HFFc6 (cell line): ENCODE measurements at places on chromosomes 2 and 18. TPM values are rescaled to one million over a fixed set of nuclear protein-coding genes. Genes with fewer than 3 reads are reported as not detected.
A peak's percentile ranks its signal among the peaks of the same experiment; 100 is the strongest.

The MTA3 gene
- 25.1 to 33.4 TPM (median 28.3 TPM) in 3 replicates for total RNA-seq

DNA sequence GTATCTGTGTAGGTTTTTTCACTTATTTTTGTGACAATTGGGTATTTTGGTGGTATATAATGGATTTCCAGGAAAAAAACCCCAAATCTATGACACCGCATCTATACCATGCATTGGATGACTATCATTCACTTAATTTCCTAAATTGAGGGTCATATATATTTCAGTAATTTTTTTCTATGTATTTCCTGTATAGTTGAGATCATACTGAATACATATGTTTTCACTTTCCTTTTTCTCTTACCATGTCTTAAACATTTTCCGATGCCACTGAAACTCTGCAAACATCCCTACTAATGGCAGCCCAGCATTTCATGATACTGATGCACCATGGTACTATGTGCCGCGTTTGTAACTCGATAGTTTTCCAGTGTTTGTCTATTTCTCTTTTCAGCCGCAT lies 40.4 kb downstream of the CDKL4 start:
- no peak overlapping the region for H3K4me3 ChIP-seq
- H3K36me3 ChIP-seq, result no peaks in the 10 kb centered on the region; the same call in 1 of the 2 replicates
- H3K27me3 ChIP-seq, result peaks cover 1% of the 10 kb centered on the region

The ELOA2 gene
- not detected in 3 replicates for total RNA-seq

DNA sequence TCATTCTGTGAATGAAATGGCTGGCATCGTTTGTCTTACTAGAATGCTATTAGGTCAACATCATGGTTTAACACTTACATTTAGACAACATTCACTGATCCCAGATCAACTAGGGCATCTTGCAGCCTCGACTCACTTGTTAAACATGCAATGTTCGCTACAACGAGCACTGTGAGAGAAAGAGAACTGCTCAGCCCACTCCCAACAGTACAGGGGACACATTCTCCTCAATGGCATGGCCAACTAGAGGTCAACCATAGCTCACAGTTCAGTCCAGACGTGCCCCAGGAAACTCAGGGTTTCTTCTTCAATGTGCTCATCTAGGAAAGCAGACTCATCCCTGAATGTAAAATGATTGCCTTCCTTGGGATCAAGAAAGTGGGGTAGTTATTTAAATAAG lies 5.9 kb downstream of the WIPF1 start:
- no peak overlapping the region for H3K4me3 ChIP-seq
- peaks cover 76% of the 10 kb centered on the region for H3K4me1 ChIP-seq
- H3K36me3 ChIP-seq, result no peaks in the 10 kb centered on the region
- DNase-seq, result no peak
- no peaks in the 10 kb centered on the region; the same call in 1 of the 2 replicates for H3K27me3 ChIP-seq
- H3K27ac ChIP-seq, result peak overlapping the region; percentile 37

- H3K27me3 ChIP-seq, result no peaks in the 10 kb centered on the region
- H3K4me1 ChIP-seq, result no peaks in the 10 kb centered on the region
- no peak overlapping the region for H3K27ac ChIP-seq
- H3K36me3 ChIP-seq, result no peaks in the 10 kb centered on the region
- no peak overlapping the region for H3K4me3 ChIP-seq
Measured at GRCh38 chr2:147214914-147215313, 629.9 kb upstream of the ACVR2A start.

- H3K36me3 ChIP-seq, result peaks cover 29% of the 10 kb centered on the region
- peak; percentile 67 for DNase-seq
- H3K4me3 ChIP-seq, result peak overlapping the region; percentile 24; the same call in 1 of the 2 replicates
- peak overlapping the region; percentile 99 for H3K27ac ChIP-seq
- H3K4me1 ChIP-seq, result peaks cover 90% of the 10 kb centered on the region
- peaks cover 6% of the 10 kb centered on the region for H3K27me3 ChIP-seq
Measured at GRCh38 chr2:47069628-47070154, 85.4 kb downstream of the STPG4 start.

DNA sequence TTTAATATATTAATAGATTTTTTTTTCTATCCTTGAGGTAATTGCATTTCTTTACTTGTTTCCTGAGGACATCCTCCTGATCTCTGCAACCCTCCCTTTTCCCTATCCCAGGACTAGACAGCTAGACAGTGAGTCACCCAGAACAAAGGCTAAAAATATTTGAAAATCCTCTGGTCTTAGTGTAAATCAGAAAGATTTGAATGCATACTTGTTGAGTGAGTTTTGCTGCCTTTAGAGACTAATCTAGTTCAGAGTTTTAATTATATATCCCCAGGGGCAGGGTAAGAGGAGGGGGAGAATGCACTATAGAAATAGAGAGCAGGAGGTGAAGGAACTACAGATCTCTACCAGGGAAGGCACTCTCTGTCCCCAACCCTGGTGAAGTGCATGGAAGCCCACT lies 202.3 kb upstream of the TCF4 start:
- DNase-seq, result peak; percentile 86
- H3K27ac ChIP-seq, result peak overlapping the region; percentile 71
- H3K36me3 ChIP-seq, result peaks cover 4% of the 10 kb centered on the region; the same call in 1 of the 2 replicates
- H3K27me3 ChIP-seq, result no peaks in the 10 kb centered on the region; the same call in 1 of the 2 replicates
- H3K4me3 ChIP-seq, result peak overlapping the region; percentile 8; the same call in 1 of the 2 replicates

DNA sequence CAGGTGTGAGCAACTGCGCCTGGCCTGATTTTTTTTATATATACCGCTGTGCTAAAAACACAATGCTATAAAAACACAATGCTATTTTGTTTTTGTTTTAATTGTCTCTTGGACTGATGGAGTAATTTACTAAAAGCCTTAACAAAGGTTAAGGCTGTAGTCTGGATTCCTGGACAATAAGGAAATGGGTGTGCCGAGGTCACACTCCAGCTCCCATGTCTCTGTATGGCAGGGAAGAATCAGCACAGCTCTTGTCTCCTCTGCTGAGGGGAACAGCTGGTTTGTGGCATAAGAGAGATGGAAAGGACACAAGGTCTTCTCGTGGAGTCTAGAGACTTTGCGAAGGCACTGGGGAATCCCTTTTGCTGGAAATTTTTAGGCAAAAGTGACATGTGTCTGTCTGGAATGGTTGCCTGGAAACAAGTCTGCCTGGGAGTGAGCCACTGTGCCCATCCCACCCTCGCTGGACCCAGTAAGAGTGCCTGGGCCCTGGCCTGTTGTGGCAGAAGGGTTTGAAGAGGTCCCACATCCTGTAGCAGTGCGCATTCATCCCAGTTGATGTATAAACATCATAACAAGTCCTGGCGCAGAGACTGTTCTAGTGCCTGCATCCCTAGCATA lies 73.1 kb downstream of the MAPK4 start:
- no peaks in the 10 kb centered on the region for H3K4me1 ChIP-seq
- no peak for DNase-seq
- H3K4me3 ChIP-seq, result no peak overlapping the region
- no peaks in the 10 kb centered on the region for H3K27me3 ChIP-seq
- H3K36me3 ChIP-seq, result no peaks in the 10 kb centered on the region

DNA sequence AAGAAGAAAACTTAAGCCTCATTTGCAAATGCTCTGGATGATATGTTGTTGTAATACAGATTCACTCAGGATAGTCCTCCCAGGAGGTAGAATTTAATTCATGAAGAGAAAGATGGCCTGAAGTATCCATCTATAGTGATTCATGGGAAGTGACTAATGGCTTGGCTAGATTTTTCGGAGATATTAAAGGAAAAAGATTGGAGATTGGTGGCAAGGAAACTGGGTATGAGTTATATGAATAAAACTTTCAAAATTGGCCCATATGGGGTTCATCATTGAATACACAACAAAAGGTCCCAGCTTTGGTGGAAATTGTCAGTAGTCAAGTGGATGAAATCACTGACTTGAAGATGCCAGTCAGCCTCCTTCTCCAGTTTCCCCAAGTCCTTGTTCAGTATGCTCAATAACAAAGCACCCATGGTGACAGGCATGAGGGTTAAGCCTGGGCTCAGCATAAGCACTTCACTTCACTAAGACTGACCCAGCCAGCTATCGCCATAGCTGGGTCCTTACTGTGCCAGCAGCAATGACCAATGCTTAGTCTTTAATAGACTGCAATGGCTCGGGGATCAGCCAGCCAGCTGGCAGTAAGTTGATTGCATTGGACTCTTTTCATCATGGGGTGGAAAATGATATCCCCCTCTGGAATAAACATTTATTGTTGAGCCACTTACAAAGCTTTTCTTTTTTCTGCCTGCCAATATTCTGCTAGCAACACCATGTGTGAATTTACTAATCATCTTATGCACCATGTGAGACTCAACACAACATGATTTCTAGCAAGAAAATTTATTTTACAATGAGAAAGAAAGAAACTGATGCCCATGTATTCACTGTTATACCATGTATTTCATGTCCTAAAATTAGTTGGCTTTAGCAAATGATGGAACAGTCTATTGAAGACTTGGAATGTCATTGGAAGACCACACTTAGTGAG lies 176.6 kb upstream of the TACR1 start:
- H3K27ac ChIP-seq, result peak overlapping the region; percentile 44
- peaks cover 36% of the 10 kb centered on the region for H3K4me1 ChIP-seq

DNA sequence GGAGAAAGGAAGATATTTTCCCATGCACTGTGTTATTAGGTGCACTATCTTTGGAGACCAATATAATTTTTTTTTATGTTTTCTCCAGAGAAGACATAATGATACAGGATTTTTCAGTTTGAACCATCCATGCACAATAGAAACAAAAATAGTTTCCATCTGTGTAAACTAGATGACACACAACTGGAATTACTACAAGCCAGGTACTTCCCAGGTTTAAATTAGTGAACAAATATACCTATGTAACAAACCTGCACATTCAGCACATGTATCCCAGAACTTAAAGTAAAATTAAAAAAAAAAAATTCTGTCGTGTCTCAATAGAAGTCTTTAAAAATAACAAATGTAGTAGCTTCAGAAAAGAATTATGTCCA lies 1616.8 kb upstream of the ACVR2A start:
- no peaks in the 10 kb centered on the region for H3K36me3 ChIP-seq
- H3K4me1 ChIP-seq, result peaks cover 4% of the 10 kb centered on the region; the same call in 1 of the 2 replicates
- H3K27me3 ChIP-seq, result no peaks in the 10 kb centered on the region; the same call in 1 of the 2 replicates
- DNase-seq, result no peak
- H3K27ac ChIP-seq, result no peak overlapping the region

The NYAP2 gene
- total RNA-seq, result not detected in 2 replicates

The EFR3B gene
- 0.35 to 0.42 TPM (median 0.38 TPM) in 3 replicates for total RNA-seq

The KIF1A gene
- not detected in 2 replicates for total RNA-seq

DNA sequence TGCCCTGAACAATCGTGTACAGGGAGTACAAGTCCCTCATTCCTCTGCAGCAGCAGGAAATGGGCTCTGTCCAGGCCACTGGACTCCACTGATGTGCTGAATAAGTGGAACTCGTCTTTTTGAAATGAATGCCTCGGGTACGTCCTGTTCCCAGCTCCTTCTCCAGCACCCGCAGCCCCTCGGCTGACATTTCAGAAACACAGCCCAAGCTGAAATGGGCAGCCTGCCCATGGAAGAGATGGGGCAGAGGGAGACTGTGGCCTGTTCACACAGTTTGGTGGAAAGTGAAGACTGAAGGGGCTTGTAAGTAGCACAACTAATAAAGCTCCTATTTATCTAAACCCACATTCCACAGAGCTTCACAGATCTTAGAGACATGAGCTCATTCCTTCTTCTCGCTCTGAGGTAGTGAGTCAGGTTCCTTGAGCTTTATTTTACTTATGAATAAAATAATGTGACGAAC lies 498.6 kb downstream of the TXNL1 start:
- H3K4me1 ChIP-seq, result peaks cover 28% of the 10 kb centered on the region
- peak; percentile 91 for DNase-seq
- no peak overlapping the region; the same call in 1 of the 2 replicates for H3K4me3 ChIP-seq
- no peaks in the 10 kb centered on the region; the same call in 1 of the 2 replicates for H3K27me3 ChIP-seq

The IMPACT gene
- 46.1 and 46.5 TPM in 2 replicates for total RNA-seq

DNA sequence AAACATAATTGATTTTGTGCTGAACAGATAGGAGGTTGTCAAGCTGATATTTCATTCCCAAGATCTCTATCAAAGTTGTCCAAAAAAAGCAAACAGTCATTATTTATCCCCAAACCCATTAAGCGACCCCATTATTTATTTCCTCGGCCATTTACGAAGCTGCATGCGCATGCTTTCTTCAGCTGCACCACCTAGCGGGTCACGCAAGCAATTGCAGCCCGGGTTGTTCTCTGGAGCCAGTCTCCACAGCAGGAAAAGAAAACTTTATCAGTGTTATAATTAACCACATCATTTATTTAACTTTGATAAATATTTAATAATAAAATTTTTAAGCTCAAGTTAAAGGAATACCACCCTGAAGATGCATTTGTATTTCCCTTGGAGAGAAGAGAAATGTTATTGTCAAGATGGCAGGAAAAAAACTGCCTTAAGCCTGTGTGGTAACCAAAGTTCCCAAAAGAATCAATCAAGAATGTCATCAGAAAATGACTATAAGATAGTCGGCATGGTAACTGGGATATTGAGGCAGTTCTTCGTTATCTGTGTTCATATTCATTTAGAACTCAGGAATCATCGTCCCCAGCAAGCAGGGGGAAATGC lies 304.7 kb downstream of the FBXO15 start:
- peaks cover 1% of the 10 kb centered on the region; the same call in 1 of the 2 replicates for H3K27me3 ChIP-seq
- H3K4me1 ChIP-seq, result peaks cover 21% of the 10 kb centered on the region
- peak overlapping the region; percentile 72 for H3K27ac ChIP-seq

DNA sequence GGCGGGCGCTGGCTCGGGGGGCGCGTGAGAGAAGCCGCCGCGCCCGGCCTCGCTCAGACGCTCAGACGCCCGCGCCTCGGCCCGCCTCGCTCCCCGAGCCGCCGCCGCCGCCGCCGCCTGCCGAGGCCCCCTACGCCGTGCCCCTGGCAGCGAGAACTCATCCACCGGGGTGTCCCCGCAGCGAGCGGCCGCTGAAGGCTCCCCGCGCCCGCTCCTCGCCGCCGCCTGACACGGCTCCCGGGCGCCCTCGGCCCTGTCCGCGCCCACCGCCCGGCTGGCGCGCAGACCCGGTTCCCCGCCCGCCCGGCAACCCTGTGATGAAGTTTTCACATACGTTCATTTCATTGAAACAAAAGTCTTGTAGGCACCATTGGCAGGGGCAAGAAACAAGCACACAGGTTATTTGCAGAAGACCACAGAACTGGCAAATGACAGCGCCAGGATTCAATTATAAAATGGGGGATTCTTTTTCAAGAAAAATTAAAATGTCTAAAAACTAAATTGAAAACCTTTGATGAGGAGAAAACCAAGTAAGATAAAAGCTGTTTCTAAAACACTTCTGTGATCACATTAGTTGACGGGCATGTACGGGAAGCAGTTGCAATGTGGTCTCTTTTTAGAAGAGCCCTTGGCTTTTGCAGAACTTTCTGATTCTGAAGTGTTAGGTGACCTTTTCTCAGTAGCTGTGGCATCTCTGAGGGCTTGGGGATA lies 50.5 kb upstream of the TUBA3D start:
- no peak overlapping the region for H3K4me3 ChIP-seq
- no peak overlapping the region for H3K27ac ChIP-seq
- H3K27me3 ChIP-seq, result peaks cover 10% of the 10 kb centered on the region
- no peaks in the 10 kb centered on the region for H3K36me3 ChIP-seq

The SDC1 gene
- 86.3 and 134 TPM in 2 replicates for total RNA-seq

DNA sequence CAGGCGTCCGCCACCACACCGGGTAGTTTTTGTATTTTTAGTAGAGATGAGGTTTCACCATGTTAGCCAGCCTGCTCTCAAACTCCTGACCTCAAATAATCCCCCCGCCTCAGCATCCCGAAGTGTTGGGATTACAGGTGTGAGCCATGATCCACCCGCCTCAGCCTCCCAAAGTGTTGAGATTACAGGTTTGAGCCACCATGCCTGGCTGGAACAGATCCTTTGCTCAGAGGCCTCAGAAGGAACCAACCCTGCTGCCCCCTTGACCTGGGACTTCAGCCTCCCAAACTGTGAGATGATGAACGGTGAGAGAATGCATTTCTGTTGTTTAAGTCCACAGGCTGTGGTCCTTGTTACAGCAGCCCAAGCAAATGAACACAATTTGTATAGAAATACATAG lies 67.0 kb downstream of the NCAPH start:
- DNase-seq, result no peak
- peaks cover 27% of the 10 kb centered on the region for H3K27me3 ChIP-seq
- H3K4me1 ChIP-seq, result peaks cover 6% of the 10 kb centered on the region
- no peak overlapping the region for H3K27ac ChIP-seq

The ABCG5 gene
- not detected in 3 replicates for total RNA-seq

The ZNF396 gene
- total RNA-seq, result 0.42 to 1.2 TPM (median 0.54 TPM) in 3 replicates
